PC-9 (cell line): ENCODE measurements at places on chromosomes 2 and 18. TPM values are rescaled to one million over a fixed set of nuclear protein-coding genes. Genes with fewer than 3 reads are reported as not detected.
A peak's percentile ranks its signal among the peaks of the same experiment; 100 is the strongest.

RFTN2 gene
- total RNA-seq: not detected in 2 replicates

GALNT5 gene
- 1.3 and 1.9 TPM in 2 replicates for total RNA-seq

UGT1A7 gene
- 20.3 and 26.7 TPM in 2 replicates for total RNA-seq

AGXT gene
- total RNA-seq: not detected in 2 replicates

GRHL1 gene
- 8.6 and 10.6 TPM in 2 replicates for total RNA-seq

SLC9A4 gene
- total RNA-seq: 0.85 and 1.1 TPM in 2 replicates

SIX2 gene
- 10.2 and 11.9 TPM in 2 replicates for total RNA-seq

SKA1 gene
- 14.7 and 18.3 TPM in 2 replicates for total RNA-seq

RGPD4 gene
- total RNA-seq: not detected in 2 replicates

TM4SF20 gene
- total RNA-seq: not detected in 2 replicates

DNA sequence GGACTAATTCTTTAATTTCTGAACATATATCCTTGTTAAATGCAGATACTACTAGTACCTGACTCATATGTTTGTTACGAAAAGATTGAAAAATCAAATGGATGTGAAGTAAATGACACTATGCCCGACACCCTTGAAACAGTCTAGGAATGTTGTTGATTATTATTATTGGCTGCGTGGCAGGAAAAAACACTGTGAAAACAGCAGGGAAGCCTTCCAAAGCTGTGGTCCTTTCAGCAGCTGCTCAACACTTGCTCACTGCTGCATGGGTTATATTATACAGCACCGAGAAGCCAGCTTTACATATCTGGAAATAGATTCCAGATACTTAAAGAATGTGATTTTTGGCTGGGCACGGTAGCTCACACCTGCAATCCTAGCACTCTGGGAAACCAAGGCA, 26.5 kb downstream of the CRYGD start:
- no peak overlapping the region for H3K27ac ChIP-seq
- H3K4me1 ChIP-seq: no peaks in the 10 kb centered on the region
- no peak for DNase-seq
- H3K27me3 ChIP-seq: no peaks in the 10 kb centered on the region
- no peaks in the 10 kb centered on the region for H3K36me3 ChIP-seq
- H3K4me3 ChIP-seq: no peak overlapping the region

- no peaks in the 10 kb centered on the region; the same call in 1 of the 2 replicates for H3K4me1 ChIP-seq
- no peak overlapping the region for H3K4me3 ChIP-seq
- H3K27me3 ChIP-seq: no peaks in the 10 kb centered on the region
- H3K27ac ChIP-seq: no peak overlapping the region
- no peak for DNase-seq
Measured at GRCh38 chr2:72204786-72205503, 57.3 kb upstream of the CYP26B1 start.

GRCh38 chr18:10009321-10010144, 95.7 kb downstream of the VAPA start:
- H3K36me3 ChIP-seq: no peaks in the 10 kb centered on the region
- H3K4me3 ChIP-seq: no peak overlapping the region
- H3K27ac ChIP-seq: no peak overlapping the region
- DNase-seq: no peak
- no peaks in the 10 kb centered on the region for H3K27me3 ChIP-seq
- H3K4me1 ChIP-seq: peaks cover 10% of the 10 kb centered on the region

GRCh38 chr18:49111191-49111988, 160.6 kb upstream of the SMAD7 start:
- H3K27me3 ChIP-seq: no peaks in the 10 kb centered on the region
- H3K4me1 ChIP-seq: peaks cover 11% of the 10 kb centered on the region; the same call in 1 of the 2 replicates
- 0 out of 2 replicates have a peak, but pooled peaks cover 9% of the 10 kb centered on the region for H3K36me3 ChIP-seq
- H3K4me3 ChIP-seq: no peak overlapping the region

DNA sequence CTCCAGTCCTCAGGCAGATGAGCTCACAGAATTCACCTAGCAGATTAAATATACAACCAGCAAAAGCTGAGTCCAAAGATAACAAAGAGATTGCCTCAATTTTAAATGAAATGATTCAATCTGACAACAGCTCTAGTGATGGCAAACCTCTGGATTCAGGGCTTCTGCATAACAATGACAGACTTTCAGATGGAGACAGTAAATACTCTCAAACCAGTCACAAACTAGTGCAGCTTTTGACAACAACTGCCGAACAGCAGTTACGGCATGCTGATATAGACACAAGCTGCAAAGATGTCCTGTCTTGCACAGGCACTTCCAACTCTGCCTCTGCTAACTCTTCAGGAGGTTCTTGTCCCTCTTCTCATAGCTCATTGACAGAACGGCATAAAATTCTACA, 86.0 kb downstream of the PTRHD1 start:
- peaks cover 15% of the 10 kb centered on the region for H3K4me1 ChIP-seq
- no peak overlapping the region for H3K27ac ChIP-seq
- no peaks in the 10 kb centered on the region for H3K27me3 ChIP-seq
- no peaks in the 10 kb centered on the region for H3K36me3 ChIP-seq
- no peak overlapping the region for H3K4me3 ChIP-seq

GRCh38 chr2:29063646-29064345, 10.5 kb downstream of the PCARE start:
- H3K4me1 ChIP-seq: no peaks in the 10 kb centered on the region
- no peak overlapping the region for H3K4me3 ChIP-seq
- H3K27me3 ChIP-seq: no peaks in the 10 kb centered on the region
- DNase-seq: no peak

DNA sequence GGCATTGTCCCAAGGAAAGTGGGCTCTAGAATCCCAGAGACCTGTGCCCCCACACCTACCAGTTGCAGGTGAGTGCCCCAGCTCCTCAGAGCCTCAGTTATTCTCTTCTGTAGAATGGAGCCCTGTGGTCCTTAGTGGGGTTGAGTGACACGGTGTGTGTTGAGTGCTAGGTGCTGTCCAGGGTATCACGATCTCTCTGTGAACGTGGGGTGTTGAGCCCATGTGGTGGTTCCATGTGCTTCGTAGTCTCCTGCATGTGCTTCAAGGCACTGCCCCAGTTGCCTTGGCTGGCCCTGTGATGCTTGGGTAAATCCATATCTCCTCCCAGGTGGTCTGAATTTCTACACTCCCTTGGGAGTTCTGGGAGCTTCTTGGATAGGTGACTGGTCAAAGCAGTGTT, 54.9 kb downstream of the SH3RF3 start:
- H3K36me3 ChIP-seq: no peaks in the 10 kb centered on the region
- DNase-seq: no peak
- no peak overlapping the region for H3K27ac ChIP-seq
- H3K27me3 ChIP-seq: no peaks in the 10 kb centered on the region
- no peak overlapping the region for H3K4me3 ChIP-seq
- no peaks in the 10 kb centered on the region for H3K4me1 ChIP-seq

- H3K27ac ChIP-seq: no peak overlapping the region
- no peak overlapping the region for H3K4me3 ChIP-seq
- no peaks in the 10 kb centered on the region for H3K4me1 ChIP-seq
- H3K36me3 ChIP-seq: no peaks in the 10 kb centered on the region
- H3K27me3 ChIP-seq: no peaks in the 10 kb centered on the region
Measured at GRCh38 chr2:239087046-239087710, 239.3 kb downstream of the TWIST2 start.

GRCh38 chr2:98793275-98793674, 62.3 kb upstream of the MGAT4A start:
- H3K27ac ChIP-seq: peak overlapping the region; percentile 75

GRCh38 chr2:69026691-69027459, 13.9 kb downstream of the ANTXR1 start:
- H3K36me3 ChIP-seq: no peaks in the 10 kb centered on the region
- no peak overlapping the region for H3K4me3 ChIP-seq
- no peaks in the 10 kb centered on the region for H3K27me3 ChIP-seq
- no peak for DNase-seq
- no peak overlapping the region for H3K27ac ChIP-seq
- H3K4me1 ChIP-seq: peaks cover 8% of the 10 kb centered on the region; the same call in 1 of the 2 replicates

GRCh38 chr2:127401757-127402695, 14.3 kb upstream of the MAP3K2 start:
- H3K36me3 ChIP-seq: no peaks in the 10 kb centered on the region
- peaks cover 63% of the 10 kb centered on the region for H3K4me1 ChIP-seq
- peak overlapping the region; percentile 29; the same call in 1 of the 2 replicates for H3K4me3 ChIP-seq
- DNase-seq: no peak

DNA sequence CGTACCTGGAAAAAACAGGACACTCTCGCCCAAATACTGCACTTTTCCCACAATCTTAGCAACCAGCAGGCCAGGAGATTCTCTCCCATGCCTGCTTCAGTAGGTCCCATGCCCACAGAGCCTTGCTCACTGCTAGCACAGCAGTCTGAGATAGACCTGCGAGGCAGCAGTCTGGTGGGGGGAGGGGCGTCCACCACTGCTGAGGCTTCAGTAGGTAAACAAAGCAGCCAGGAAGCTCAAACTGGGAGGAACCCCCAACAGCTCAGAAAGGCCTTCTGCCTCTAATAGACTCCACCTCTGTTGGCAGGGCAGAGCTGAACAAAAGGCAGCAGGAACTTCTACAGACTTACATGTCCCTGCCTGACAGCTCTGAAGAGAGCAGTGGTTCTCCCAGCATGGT, 1202.8 kb upstream of the ACVR2A start:
- H3K27me3 ChIP-seq: no peaks in the 10 kb centered on the region
- H3K4me1 ChIP-seq: no peaks in the 10 kb centered on the region
- no peak overlapping the region for H3K4me3 ChIP-seq
- no peaks in the 10 kb centered on the region for H3K36me3 ChIP-seq

- no peaks in the 10 kb centered on the region for H3K27me3 ChIP-seq
- H3K27ac ChIP-seq: no peak overlapping the region
- no peaks in the 10 kb centered on the region for H3K36me3 ChIP-seq
- no peaks in the 10 kb centered on the region for H3K4me1 ChIP-seq
- DNase-seq: no peak
Measured at GRCh38 chr2:143503280-143503679, 374.1 kb downstream of the ARHGAP15 start.

DNA sequence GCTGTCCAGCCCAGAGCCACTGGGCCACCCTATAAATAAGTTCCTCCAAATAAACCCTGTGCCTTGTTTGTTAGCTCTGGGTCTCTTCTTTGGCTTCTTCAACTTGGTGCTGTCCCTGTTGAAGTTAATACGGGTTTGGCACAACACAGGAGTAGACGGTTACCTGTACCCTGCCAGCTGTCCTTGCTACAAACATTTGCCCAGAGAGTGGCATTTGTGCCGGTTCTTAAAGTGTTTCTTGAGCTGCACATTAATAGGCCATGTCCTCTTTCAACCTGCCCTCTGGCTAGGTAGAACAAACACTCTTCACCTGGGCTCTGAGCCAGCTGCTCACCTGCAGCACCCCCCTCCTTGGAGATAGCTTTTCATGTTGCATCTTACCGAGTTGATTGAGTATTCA, 139.2 kb downstream of the NEDD4L start:
- 0 out of 2 replicates have a peak overlapping the region, but pooled peaks have one; percentile 16 for H3K27ac ChIP-seq
- H3K4me3 ChIP-seq: no peak overlapping the region
- H3K4me1 ChIP-seq: peaks cover 62% of the 10 kb centered on the region
- H3K36me3 ChIP-seq: no peaks in the 10 kb centered on the region
- H3K27me3 ChIP-seq: no peaks in the 10 kb centered on the region
- no peak for DNase-seq

GRCh38 chr2:187989925-187990623, 301.6 kb upstream of the GULP1 start:
- no peaks in the 10 kb centered on the region for H3K4me1 ChIP-seq
- no peaks in the 10 kb centered on the region for H3K36me3 ChIP-seq
- no peak for DNase-seq

- no peaks in the 10 kb centered on the region; the same call in 1 of the 2 replicates for H3K27me3 ChIP-seq
- no peak overlapping the region for H3K4me3 ChIP-seq
- H3K4me1 ChIP-seq: peaks cover 49% of the 10 kb centered on the region
- peak overlapping the region; percentile 96 for H3K27ac ChIP-seq
- DNase-seq: no peak
Measured at GRCh38 chr18:3457261-3457724, 7.3 kb downstream of the TGIF1 start.

- DNase-seq: no peak
- H3K27me3 ChIP-seq: no peaks in the 10 kb centered on the region
- H3K4me3 ChIP-seq: no peak overlapping the region
- H3K27ac ChIP-seq: no peak overlapping the region
- no peaks in the 10 kb centered on the region for H3K4me1 ChIP-seq
Measured at GRCh38 chr18:22088029-22088428, 81.4 kb upstream of the GATA6 start.

- no peak overlapping the region for H3K27ac ChIP-seq
- H3K4me3 ChIP-seq: no peak overlapping the region
- H3K27me3 ChIP-seq: no peaks in the 10 kb centered on the region
Measured at GRCh38 chr18:22564036-22564435, 146.3 kb upstream of the CTAGE1 start.

- H3K27ac ChIP-seq: no peak overlapping the region
- DNase-seq: no peak
- H3K4me1 ChIP-seq: no peaks in the 10 kb centered on the region
- no peaks in the 10 kb centered on the region for H3K36me3 ChIP-seq
Measured at GRCh38 chr2:66789741-66790140, 354.8 kb downstream of the MEIS1 start.

GRCh38 chr2:100136310-100136709, 6.1 kb downstream of the AFF3 start:
- H3K36me3 ChIP-seq: no peaks in the 10 kb centered on the region
- no peaks in the 10 kb centered on the region for H3K4me1 ChIP-seq
- H3K27me3 ChIP-seq: peaks cover 64% of the 10 kb centered on the region
- H3K27ac ChIP-seq: no peak overlapping the region
- no peak overlapping the region for H3K4me3 ChIP-seq
- no peak for DNase-seq

DNA sequence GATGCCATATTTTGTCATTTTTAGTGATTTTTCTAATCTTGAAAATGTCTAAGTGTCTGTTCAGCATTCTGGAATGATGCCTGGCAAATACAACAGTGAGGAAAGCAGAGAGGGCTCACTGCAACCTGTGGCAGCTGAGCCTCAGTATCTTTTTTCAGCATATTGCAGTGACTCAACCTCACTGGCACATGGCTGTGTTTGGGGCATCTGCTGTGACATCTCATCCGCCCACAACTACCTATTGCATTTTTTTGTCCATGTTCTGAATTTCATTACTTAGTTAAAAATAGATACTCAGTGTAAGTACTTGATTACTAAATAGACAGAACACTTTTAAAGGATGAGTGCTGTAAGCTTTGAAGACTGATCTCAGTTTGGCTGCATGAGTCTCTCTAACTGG, 10.7 kb downstream of the BABAM2 start:
- H3K27me3 ChIP-seq: no peaks in the 10 kb centered on the region
- no peak overlapping the region for H3K4me3 ChIP-seq
- H3K4me1 ChIP-seq: no peaks in the 10 kb centered on the region
- no peak for DNase-seq
- H3K36me3 ChIP-seq: peaks cover 28% of the 10 kb centered on the region

- no peak for DNase-seq
- H3K4me3 ChIP-seq: no peak overlapping the region
- H3K4me1 ChIP-seq: no peaks in the 10 kb centered on the region
- H3K36me3 ChIP-seq: no peaks in the 10 kb centered on the region
Measured at GRCh38 chr2:209564816-209565215, 141.0 kb downstream of the MAP2 start.

- H3K36me3 ChIP-seq: 0 out of 2 replicates have a peak, but pooled peaks cover 5% of the 10 kb centered on the region
- peaks cover 58% of the 10 kb centered on the region for H3K4me1 ChIP-seq
- H3K4me3 ChIP-seq: no peak overlapping the region
Measured at GRCh38 chr2:27958711-27959378, 68.3 kb downstream of the BABAM2 start.

DNA sequence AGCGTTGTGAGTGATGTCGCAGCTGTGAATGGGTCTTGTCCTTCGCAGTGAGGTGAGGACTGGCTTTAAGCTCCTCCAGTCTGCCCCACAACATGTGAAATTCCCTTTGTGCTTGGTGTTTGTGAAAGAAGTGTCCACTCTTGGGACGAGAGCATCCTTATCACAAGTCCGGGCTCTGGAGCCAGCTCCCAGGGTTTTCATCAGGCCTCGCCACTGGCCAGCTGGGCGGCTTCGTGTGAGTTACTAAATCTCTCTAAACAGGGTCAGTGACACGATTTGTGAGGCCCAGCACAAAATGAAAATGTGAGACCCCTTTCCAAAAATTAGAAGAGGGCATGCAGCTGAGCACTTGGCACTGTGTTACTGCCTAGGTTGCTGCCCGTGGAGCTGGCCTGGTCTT, 115.9 kb downstream of the VAPA start:
- no peak overlapping the region for H3K4me3 ChIP-seq
- H3K27me3 ChIP-seq: no peaks in the 10 kb centered on the region
- no peaks in the 10 kb centered on the region for H3K36me3 ChIP-seq
- no peak for DNase-seq
- H3K27ac ChIP-seq: no peak overlapping the region
- H3K4me1 ChIP-seq: peaks cover 10% of the 10 kb centered on the region
